ENCODE measurements at places on chromosomes 13 and 19. TPM values are rescaled to one million over a fixed set of nuclear protein-coding genes. Genes with fewer than 3 reads are reported as not detected.

DNA sequence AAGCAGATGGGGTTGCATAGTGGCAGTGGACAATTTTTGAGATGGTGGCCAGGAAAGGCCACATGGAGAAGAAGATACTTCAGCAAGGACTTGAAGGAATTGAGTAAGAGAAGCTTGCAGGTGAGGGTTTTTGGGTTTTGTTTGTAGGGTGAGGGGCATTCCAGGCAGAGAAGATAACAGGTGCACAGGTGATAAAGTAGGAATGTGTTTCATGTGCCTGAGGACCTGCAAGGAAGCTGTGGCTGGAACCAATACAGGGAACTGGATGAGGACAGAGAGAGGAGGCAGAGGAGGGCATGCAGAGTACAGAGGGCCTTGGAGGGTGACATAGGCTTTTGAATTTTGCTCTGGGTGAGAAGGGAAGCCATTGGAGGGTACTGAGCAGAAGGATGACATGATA lies 314.5 kb downstream of the KLF12 start:
- DNase-seq, result no peak

GRCh38 chr19:3519126-3519525 lies 13.0 kb downstream of the FZR1 start:
- DNase-seq, result no peak

DNA sequence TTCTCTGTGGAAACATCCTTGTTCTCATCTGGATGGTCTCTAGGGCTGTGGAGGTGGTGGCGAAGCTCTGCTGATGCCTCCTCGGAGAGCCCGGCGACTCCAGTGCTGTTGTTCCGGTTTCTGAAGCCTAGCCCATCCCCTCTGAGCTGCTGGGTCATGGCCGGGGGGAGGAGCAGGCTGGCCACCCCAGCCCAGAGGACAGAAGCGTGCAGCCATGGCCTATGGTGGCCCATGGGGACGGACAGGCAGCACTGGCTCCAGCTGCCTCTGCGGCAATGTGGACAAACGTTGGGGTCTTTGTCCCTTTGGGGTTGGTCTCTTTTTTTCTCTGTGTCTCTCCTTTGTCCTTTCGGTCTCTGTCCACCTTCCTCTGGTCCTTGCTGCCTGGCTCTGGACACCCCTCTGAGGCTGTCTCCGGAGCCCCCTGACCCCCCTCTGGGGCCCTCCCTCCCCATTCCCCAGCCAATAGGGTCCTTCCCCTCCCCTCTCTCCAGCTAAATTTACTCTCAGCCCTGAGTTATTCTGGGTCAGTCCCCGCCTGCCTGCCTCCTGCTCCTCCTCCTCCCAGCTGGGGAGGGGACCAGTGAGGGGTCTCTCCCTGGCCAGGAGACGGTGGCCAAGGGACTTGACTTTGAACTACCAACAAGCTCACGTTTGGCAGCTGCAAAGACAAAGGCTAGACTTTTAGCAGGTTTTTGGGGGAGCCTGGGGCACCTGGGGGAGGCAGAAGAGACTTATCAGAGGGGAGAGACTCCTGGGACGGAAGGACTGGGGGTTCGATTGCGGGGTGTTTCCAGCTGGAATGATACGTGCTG lies at the start of gene HRC:
HRC (minus strand) TSS at position 392 of the 815 bp plus-strand sequence; CDS start at position 233, 159 bp downstream.
- DNase-seq, result no peak

- no peak for DNase-seq
These were observed 576.5 kb upstream of the SLITRK5 start for GRCh38 chr13:87094646-87095045.

DNA sequence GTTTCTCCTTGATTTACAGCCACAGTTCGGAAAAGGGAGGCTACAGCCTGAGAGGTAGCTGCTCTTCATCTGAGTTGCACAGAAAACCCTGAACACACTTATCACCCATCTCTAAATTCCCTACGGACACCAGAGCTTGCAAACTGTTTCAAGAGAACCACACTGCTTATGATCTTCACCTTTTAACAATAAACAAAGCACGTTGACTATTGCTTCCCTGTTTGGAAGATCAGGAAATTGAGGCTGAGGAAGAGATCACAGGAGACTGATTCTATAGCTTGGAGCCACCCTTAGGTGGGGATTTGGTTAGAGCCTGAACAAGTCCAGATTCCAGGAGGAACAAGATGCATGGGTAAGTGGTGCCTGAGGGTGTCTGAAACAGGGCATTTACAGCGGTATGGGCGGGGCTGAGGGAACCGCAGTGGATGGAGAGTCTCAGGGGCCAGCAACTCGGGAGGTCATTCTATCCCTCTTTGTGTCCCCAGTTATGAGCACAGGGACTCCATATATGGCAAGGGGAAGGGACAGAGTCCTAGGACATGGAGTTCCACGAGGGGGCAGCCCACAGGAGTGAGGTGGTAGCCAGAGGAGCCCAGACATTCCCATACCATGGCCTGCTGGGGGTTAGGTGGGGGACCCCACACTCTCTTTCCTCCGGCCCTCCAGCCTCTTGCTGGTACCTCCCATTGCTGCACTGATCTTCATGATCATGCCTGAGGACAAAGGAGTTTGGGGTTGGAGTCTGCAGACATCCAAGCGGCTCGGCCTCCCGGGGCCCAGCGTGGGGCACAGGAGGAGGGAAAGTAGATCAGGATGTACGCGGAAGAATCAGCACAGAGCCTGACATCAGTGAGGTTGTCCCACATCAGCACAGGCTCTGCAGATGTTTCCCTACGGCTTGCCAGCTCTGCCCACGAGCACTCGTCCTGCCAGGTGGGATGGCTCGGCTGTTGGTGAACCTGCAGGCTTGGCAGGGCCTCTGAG lies 162.3 kb upstream of the ZNF536 start:
- DNase-seq, result no peak

DNA sequence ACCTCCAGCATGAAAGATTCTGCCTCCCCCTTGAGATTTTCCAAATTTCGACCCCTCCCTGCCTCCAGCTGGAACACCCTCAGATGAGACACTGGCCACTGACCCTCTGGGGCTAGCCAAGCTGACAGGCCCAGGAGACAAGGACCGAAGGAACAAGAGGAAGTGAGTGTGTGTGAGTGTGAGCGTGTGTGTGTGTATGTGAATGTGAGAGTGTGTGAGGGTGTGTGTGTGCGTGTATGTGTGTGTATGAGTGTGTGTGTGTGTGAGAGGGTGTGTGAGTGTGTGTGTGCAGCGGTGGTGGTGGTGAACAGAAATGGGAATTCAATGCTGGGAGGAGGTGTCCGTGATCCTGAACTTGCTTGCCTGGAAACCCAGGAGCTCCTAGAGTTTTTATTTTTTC lies 13.8 kb downstream of the HRC start:
- no peak for DNase-seq

DNA sequence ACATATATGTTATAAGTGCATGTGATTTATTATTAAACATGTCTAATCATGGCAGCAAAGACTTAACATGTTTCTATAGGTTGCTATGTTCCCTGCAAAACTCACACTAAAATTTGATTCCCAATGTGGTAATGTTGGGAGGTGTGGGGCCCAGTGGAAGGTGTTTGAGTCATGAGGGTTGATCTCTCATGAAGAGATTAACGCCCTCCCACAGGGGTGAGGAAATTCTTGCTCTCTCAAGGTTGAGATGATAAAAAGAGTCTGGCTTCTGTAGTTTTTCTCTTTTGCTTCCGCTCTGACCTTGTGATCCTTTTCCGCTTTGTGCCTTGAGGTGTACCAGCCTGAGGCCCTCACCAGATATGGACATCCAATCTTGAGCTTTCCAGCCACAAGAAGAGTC lies 737.5 kb upstream of the SLITRK5 start:
- DNase-seq, result no peak

- peak; percentile 55 for DNase-seq
These were observed 437 bp downstream of the SMARCA4 start for GRCh38 chr19:10961073-10961860.

DNA sequence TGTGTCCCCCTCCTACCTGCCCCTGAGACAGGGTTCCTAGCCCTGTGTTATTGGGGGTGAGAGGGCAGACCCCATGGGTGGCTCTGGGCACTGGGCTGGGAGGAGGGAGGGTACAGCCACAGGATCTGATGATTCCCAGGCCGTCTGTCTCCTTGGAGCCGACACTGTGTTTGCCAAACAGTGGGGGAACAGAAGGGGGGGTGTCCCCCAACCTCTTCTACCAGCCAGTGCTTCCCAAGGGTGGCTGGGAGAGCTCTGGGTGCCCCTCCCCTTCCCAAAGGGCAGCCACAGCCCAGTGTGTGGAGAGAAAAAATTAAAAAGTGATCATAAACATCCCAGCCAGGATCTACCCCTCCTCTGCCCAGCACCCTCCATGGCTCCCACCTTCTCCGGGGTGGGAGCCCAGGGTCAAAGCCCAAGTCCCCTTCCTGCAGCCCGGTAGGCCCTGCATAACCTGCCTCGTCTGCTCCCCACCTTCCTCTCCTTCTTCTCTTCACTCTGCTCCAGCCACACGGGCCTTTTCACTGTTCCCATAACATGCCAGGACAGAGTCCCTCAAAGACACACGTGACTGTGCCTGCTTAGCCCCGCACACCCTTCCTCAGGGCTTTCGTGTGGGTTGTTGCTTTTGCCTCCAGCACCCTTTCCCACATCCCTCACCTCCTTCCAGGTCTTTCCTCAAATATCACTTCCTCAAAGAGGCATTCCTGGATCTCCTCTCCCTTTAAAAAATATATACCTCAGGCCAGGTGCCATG lies 1.4 kb upstream of the PLIN4 start:
- no peak for DNase-seq

- DNase-seq, result no peak
These were observed 38.3 kb downstream of the PEX11G start for GRCh38 chr19:7450243-7451223.

DNA sequence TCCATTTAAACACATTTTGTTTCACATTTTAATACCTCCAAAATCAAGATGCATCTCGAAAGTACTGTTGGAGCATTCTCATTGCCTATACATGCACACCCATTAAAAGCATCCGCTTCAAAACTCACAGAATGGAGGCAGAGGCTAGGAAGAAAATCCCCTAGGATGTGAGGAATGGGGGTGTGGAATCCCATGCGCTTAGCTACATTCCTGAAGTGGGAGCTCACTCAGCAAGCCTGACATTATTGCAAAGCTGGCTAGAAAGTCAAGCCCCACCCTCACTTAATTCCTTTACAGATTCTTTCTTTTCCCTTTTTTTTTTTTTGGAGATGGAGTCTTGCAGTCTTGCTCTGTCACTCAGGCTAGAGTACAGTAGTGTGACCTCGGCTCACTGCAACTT lies 4.6 kb upstream of the FAM32A start:
- DNase-seq, result no peak

DNA sequence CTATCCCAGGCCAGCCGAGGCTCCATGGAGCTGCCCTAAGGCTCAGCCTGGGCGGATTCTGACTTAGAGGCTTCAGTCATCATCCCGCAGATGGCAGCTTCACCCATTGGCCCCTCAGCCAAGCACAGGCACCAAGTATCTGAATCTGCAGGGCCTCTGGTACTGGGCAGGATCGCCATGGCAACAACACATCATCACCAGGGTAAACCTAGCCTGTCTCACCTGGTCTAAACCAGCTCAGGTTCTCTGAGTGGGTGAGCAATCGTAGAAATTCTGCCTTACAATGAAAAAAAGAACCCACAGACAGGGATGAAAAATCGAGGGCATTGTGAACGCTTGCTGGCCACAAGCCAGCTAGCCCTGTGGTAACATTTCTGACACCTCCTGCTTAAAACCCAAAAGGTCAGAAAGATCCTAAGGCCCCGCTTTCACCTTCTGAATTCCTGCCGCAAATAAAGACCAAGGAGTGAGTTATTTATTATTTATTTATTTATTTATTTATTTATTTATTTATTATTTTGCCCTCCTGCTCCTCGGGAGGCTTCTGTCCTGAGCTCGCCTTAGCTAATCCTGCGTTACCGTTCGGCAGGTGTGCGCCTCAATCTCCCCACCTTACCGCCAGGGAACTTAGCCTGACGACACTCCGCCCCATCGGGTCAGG lies 12.0 kb upstream of the CEACAM21 start:
- no peak for DNase-seq

DNA sequence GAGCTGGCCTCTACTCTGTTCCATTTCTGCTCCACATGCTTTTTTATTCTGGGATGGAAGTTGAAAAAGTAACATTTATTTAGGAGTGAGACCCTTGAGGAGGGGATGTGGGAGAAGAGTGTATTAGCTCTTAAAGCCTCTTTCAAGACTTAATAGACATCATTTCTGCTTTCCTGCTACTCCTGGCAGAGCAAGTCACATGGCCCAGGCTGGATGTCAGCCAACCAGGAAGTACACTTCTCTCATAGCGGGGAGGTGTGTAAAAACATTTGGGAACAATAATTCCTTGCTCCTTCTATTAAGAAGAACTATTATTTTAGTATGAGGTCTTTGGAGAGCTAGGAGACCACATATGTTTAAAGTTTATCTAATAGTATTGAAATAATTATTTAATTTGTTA lies 40.6 kb upstream of the FAM216B start:
- no peak for DNase-seq

DNA sequence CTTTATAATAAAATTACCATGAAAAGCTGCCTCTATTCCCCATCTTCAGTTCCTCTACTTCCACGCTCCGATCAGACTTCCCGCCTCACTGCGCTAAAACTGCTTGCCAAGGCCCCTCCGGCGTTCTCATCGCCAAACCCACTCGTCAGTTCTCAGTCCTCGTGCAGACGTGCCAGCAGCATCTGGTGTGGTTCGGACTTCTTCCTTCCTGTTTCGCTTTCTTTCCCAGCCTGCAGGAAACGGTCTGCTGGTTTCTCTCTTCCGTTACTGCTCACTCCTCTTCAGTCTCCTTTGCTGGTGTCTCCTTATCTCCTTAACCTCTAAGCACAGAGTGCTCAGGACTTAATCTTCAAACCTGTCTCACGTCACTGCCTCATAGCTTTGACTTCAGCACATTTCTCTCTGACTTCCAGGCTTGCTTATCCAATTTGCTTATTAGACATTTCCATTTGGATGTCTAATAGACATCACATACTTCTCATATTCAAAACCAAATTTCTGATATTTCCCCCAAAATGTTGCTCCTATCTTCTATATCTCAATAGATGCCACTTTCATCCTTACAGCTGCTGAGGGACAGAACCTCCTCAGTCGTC lies 40.3 kb downstream of the RCBTB2 start:
- DNase-seq, result peak; percentile 85

DNA sequence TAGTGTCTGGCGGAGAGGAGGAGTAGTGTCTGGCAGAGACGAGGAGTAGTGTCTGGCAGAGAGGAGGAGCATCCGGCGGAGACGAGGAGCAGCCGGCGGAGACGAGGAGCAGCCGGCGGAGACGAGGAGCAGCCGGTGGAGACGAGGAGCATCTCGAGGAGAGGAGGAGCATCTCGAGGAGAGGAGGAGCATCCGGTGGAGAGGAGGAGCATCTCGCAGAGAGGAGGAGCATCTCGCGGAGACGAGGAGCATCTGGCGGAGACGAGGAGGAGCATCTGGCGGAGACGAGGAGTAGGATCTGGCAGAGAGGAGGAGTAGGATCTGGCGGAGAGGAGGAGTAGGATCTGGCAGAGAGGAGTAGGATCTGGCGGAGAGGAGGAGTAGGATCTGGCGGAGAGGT lies 18.2 kb downstream of the C13orf46 start:
- DNase-seq, result no peak

The LILRB2 gene
- 2.4 TPM for total RNA-seq

The SAMD1 gene
- total RNA-seq, result 36.5 TPM

The CLIP3 gene
- 4.7 TPM for total RNA-seq

The RASA3 gene
- total RNA-seq, result 9.2 TPM

The POU2F2 gene
- total RNA-seq, result 2.8 TPM

Data from Peyer's patch (tissue), 4 donors.